Right hindlimb (tissue), 1 donor: ENCODE measurements at places on chromosomes 16 and 17.

- DNase-seq: no peak
Measured at GRCh38 chr17:539766-540165, 174.9 kb downstream of the VPS53 start.

GRCh38 chr16:5895976-5896375, 798.4 kb upstream of the EEF2KMT start:
- peak; percentile 50 for DNase-seq

DNA sequence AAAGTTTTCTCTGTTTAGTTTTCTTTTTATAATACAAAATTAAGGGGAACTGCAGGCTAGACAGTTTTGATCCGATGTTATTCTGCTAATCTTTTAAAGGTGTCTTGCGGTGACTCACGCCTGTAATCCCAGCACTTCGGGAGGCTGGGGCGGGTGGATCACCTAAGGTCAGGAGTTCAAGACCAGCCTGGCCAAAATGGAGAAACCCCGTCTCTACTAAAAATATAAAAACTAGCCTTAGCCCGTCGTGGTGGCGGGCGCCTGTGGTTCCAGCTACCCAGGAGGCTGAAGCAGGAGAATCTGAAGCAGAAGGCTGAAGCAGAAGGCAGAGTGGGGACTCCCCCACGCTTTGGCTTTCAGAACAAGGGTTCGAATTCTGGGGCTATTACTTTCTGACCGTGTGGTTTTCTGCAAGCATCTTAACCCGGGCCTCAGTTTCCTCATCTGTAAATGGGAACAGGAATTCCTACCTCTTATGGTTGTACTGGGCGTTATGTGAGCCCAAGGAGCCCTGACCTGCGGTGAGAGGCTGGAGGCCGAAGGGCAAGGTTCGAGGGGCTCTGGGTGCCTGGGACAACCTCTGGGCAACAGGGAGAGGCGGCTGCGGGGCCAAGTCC, 1.2 kb upstream of the KATNB1 start:
- no peak for DNase-seq

DNA sequence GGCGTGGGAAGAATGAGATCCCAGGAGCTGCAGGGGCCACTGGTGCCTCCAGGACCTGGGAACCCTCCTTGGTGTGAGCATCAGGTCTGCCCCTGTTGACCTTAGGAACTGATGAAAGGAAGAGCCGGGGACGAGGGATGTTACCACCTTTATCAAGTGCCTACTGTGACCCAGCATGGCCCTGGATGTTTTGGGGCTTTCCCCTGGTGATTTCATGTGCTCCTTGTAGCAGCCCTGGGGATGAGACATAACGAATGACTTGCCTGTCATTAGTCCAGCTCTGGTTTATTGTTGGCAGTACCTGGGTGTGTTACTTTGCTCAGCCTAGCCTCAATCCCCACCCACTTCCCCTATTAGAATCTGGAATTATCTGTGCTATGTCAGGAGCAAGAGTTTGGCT, 39.9 kb downstream of the WSCD1 start:
- no peak for DNase-seq

DNA sequence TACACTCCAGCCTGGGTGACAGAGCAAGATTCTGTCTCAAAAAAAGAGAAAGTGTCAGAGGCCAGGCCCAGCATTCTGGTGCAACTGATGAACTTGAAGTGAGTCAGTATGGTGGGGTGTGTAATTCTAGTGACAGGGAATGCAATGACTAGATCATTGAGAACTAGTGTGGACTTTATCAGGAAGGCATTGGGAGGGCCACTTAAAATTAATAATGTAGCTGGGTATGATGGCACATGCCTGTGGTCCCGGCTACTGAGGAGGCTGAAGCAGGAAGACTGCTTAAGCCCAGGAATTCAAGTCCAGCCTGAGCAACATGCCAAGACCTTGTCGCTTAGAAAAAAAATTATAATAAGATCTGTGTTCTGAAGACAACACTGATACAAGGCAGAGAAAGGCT, 90.8 kb downstream of the STX8 start:
- no peak for DNase-seq

- DNase-seq: no peak
Measured at GRCh38 chr17:63486317-63487013, 9.6 kb downstream of the ACE start.

DNA sequence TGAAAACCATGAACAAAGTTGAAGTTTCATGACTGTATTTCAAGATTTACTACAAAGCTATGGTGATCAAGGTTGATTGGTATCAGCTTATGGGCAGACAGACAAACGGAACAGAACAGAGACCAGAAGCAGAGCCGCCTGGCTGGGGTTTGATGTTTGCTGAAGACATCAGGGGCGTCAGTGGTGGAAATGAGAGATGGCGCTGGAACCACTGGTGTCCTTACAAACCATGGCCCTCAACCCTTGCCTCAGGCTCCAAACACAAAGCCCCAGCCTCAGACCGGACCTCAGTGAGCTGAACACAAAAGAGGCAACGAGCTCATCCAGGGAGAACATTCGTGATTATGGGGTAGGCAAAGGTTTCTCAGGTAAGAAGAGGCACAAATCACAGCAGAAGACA, 113.0 kb upstream of the METRNL start:
- DNase-seq: no peak
